ENCODE measurements at places on chromosomes 4 and X. TPM values are rescaled to one million over a fixed set of nuclear protein-coding genes. Genes with fewer than 3 reads are reported as not detected.

PPP4R3C gene
- not detected for total RNA-seq

TRAM1L1 gene
- 17.2 TPM for total RNA-seq

TMSB15A gene
- 96.7 TPM for total RNA-seq

GRIA2 gene
- 492 TPM for total RNA-seq

RHOXF1 gene
- not detected for total RNA-seq

CABS1 gene
- total RNA-seq = not detected

EFNB1 gene
- 18.2 TPM for total RNA-seq

DMP1 gene
- total RNA-seq = not detected

KLHL15 gene
- 19.1 TPM for total RNA-seq

SOD3 gene
- 0.54 TPM for total RNA-seq

ARX gene
- not detected for total RNA-seq

MMRN1 gene
- total RNA-seq = 6.2 TPM

NHS gene
- 7.3 TPM for total RNA-seq

GRCh38 chrX:123803331-123803983 lies 56.4 kb upstream of the XIAP start:
- DNase-seq = no peak

GRCh38 chr4:151721466-151721865 lies 39.3 kb downstream of the GATB start:
- DNase-seq = no peak

DNA sequence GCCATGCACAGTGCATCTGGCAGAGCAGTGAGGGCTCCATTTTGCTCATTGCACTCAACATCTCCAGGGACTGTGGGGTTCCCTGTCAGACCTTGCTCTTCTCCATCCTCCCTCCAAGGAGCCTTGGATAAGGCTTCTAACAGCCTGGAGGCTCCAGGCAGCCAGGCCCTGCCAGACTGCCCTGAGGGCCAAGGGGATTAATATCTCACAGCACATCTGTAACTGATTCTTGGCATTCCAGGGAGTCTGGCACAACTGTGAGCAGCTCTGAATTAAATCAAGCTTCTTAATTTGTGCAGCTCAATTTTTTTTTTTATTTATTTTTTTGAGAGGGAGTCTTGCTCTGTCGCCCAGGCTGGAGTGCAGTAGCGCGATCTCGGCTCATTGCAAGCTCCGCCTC lies 224.5 kb upstream of the PGRMC2 start:
- DNase-seq = no peak

DNA sequence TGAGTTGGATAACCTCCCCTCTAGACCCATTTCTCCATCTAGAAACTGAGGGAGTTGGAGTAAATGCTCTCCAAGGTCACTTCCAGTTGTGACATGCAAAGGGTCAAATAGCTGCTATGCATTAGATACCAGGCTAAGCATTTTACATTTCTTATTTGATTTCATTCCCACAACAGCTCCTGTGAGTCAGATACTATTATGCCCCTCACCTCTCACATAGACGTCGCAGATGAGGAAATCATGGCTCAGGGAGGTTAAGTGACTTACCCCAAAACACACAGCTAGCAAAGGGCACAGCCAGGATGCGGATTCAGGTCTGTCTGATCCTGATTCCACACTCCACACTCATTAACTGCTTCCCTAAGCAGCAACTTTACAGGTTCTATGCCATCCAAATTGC lies 57.7 kb downstream of the PRPS1 start:
- DNase-seq = no peak

DNA sequence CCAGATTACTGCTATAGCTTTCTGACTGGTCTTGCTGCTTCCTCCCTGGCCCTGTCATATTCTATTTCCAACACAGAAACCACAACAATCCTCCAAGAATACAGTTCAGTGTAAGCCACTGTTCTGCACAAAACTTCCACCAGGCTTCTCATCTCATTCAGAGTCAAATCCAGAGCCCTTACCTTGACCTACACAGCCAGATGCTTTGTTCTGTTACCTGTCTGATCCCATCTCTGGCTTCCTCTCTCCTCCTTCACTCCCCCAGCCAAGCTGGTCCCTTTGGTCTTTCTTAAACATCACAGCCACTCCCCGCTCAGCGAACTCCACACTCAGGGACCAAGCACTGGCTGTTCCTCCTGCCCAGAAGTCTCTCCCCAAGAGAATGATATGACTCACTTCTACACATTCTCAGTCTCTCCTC lies 84.8 kb upstream of the BMP2K start:
- no peak for DNase-seq

DNA sequence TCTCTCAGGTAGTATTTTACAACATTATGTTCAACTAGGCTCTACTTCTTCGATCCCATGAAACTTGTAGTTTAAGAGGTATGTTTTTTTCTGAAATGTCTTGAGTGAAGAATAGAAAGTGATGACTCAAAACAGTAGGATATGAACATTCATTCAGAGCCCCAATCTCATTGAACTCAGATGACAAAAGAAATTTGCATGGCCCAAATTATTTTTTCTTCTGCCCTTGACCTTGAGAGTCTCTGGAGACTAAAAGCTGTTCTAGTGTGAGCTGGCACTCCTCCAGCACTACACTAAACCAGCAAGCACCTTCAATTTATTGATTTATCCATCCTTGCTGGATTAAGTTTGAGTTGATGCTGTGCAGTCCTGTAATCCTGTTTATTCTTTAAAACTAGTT lies 4.0 kb downstream of the DCLK2 start:
- DNase-seq = no peak

- no peak for DNase-seq
Measured at GRCh38 chrX:20438871-20439526, 172.3 kb upstream of the RPS6KA3 start.

DNA sequence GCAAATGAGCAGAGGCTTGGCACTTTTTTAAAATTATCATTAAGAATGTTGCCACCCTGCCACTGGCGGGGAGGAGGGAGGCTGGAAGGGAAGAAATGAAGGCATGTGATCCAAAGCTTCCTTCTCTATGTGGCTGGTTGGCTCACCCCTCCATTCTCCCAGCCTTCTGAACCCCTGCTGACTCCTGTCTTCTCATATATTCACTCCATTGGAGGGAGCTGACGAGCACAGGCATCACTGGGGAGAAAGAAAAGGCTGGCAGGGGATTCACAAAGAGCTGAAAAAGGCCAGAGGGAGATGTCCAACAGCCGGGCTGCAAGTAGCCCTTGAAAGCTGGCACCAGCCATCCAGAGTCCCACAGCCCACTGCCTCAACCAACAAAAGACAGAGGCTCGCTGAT lies 495.6 kb downstream of the BCOR start:
- DNase-seq = no peak

GRCh38 chrX:34365471-34365870 lies 233.4 kb upstream of the FAM47A start:
- DNase-seq = no peak

- peak; percentile 81 for DNase-seq
Measured at GRCh38 chr4:139492429-139492828, 38.5 kb downstream of the RAB33B start.

GRCh38 chr4:153780876-153781275 lies 8.0 kb downstream of the SFRP2 start:
- no peak for DNase-seq

DNA sequence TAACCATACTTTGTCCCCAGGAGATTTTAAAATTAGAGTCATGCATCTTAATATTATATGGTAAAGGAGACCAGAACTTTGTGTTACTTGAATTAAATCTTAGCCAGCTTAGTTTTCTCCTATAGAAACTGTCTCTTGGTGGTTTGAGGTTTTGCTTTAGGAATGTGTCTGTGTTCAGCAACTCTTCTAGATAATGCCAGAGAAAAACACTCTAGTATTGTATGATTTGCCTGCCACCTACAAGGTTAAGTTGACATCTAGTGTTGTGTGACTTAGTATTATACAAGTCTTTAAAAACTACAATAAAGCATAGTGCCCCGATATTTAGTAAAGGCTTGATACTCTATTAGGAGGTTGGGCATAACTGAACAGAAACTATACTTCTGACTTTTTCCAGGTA lies 2.1 kb downstream of the UGT8 start:
- no peak for DNase-seq

DNA sequence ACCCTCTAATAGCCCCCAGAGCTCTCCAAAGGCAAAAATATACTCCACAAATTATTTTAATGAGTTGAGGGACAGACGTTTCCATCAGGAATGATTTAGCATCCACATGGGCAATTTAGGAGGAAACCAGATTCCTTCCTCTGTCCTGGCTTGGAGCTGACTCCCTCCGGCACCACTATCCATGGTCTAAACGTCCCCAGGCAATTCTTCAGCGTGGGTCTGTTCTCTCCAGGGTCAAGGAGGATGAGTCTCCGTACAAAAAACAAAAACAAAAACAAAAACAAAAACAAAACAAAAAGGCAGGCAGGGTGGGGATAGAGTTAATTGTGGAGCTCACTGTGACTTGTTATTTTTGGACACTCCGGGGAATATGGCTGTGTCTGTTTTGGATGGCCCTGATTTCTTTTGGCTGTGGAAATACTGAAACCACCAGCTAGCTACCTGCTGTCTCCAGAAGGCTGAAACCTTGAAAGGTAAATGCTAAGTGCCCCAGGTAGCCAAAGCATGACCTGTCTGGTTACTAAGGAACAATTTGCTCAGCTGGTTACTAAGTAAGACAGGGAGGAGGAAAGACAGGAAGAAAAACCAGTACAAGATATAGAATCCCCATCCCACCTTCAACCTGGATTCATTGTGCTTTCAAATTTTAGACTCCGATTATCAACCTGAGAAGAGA lies 419.1 kb upstream of the LCORL start:
- DNase-seq = no peak

DNA sequence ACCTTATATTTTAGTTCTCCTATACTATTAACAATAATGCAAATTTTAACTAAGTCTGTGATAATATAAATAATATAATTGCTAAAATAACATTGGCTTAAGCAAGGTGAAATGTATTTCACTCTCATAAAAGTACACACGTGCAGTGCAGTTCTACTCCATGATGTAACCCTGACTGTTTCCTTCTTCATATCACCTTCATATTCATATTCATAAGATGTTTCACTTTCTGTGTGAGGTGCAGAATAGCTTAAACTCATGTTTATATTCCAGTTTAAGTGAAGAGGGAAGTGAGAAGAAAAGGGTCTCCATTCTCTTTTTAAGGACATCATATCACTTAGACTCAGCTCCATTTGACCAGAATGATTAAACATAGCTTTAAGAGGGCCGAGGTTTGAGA lies 1810.0 kb upstream of the PCDH10 start:
- DNase-seq = no peak

DNA sequence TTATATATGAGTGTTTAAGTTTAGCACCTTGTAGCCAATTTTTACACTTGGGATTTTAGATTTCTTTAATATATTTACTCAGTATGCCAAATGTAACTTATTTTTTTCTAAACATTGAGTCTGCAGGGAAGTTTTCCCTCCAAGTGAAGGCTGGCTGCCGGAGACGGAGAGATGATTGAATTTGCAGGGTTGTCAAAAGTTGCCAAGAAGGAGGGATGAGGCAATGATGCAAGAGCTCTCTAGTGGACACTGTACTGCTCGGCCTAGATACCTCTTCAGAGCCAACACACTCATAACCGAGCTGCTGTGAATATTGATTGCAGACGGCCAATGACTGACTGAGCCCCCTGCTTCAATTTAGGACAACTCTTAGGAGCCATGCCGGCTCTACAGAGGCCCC lies 318.6 kb upstream of the CASK start:
- DNase-seq = no peak

- no peak for DNase-seq
Measured at GRCh38 chr4:11669156-11669555, 240.5 kb upstream of the HS3ST1 start.

DNA sequence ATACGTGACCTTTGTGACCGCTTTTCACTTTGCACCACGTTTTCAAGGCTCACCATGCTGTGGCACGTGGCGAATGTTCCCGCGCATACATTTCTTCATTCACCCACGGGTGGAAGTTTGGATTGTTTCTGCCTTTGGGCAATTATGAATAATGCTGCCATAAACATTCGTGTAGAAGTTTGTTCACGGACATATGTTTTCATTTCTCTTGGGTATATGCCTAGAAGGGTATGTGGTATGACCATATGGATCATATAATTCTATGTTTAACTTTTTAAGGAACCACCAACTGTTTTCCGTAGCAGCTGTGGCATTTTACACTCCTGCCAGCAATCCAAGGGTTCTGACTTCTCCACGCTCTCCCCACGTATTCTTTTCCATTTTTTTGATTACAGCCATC lies 60.9 kb upstream of the MXD4 start:
- DNase-seq = no peak

DNA sequence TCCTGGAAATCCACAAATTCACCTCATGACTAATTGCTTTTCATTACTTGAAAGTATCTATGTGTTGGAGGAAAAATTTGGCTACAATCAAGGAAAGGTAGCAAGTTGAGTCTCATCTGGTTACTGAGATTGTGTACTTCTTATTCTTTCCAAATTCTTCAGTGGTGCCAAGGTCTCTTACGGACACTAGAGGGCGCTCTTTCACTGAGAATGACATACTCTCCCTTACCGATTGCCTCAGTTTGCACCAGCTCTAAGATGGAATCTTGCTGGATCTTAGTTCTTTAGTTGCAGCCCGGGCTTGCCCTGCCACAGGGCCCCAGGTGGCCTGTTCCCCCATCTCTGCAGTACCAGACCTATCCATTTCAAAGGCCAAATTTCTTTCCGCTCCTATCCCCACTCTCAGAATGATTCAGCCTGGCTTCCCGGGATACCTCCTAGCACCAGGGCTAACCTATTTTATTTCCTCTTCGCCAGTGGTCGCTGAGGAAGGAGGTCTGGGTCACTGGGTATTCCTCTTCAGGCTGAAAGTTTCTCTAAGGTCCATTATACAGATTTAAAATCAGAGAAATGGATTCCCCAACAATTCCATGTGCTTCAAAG lies 24.6 kb upstream of the GPR50 start:
- peak; percentile 18 for DNase-seq

DNA sequence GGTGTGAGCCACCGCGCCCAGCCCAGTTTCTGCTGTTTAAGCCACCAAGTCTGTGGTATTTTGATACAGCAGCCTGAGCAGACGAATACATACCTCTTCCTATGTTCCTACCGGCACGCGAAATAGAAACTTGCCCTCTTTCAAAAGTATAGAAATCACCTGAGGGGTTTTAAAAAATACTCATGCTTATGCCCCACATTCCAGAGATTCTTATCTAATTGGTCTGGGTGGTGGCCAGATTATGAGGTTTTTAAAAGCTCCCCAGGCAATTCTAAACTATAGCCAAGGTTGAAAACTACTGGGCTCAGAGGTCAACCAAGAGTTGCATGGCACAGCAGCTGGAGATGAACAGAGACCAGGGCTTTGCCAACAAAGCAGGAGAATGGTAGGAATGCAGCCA lies 24.9 kb upstream of the HUWE1 start:
- DNase-seq = no peak

- no peak for DNase-seq
Measured at GRCh38 chr4:99011910-99012309, 16.4 kb downstream of the METAP1 start.

DNA sequence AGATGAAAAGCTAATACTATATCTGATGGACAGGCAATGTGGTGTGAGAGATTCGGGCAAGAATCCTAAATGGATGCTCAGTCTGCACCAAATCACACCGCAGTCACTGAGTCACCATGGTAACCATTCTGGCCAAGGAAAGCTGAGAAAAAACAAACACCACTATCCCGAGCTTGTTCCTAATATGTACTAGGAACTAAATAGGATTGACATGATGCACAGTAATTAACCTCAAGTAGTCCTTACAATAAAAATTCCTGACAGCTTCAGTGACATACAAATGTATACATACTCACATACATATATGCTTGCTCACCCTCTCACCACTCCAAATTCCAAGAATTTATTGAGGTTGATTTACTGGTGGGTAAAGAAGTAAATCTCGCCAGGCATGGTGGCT lies 1.1 kb upstream of the RAB40A start:
- DNase-seq = no peak

- DNase-seq = peak; percentile 4
Measured at GRCh38 chrX:130267956-130268448, 697 bp downstream of the ZNF280C start.

- DNase-seq = no peak
Measured at GRCh38 chr4:106041294-106042002, 146.2 kb downstream of the NPNT start.
